ENCODE measurements at places on chromosomes 4 and X.

DNA sequence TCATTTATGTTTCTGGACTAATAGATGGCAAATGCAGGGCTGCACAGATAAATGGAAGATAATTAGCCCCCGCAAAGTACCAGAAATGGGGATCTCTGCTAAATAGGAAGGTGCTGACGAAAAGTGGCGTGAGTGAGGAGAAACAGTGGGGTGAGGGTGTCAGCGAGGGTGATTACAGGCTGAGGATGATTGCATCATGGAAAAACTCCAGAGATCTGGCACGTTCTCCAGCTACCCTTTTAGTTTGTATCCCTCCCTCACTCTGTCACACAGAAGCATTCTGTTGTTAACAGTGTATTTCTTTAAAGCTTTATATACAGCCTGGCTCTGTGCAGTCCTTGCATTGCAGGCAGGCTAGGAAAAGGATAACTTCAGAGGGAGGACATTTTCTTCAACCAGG is 309.6 kb upstream of the DDX53 start:
- no peak for DNase-seq

DNA sequence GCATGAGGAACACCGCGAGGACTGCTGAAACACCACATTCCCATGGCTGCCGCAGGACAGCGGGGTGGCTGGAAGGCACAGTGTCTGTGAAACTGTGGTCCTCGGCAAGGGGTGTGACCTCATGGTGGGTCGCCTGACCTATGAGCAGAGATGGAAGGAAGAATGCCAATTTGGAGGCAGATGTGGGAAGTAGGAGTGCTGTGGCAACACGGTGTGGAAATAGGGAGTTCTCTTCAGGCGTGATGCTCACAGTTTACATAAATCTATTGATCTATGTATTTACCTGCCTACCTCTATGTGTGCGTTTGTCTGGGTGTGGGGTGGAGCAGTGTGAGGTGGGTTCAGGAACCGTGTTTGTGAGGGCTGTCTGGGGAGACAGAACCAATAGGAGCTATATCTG is 62.3 kb upstream of the LSM6 start:
- DNase-seq: no peak

DNA sequence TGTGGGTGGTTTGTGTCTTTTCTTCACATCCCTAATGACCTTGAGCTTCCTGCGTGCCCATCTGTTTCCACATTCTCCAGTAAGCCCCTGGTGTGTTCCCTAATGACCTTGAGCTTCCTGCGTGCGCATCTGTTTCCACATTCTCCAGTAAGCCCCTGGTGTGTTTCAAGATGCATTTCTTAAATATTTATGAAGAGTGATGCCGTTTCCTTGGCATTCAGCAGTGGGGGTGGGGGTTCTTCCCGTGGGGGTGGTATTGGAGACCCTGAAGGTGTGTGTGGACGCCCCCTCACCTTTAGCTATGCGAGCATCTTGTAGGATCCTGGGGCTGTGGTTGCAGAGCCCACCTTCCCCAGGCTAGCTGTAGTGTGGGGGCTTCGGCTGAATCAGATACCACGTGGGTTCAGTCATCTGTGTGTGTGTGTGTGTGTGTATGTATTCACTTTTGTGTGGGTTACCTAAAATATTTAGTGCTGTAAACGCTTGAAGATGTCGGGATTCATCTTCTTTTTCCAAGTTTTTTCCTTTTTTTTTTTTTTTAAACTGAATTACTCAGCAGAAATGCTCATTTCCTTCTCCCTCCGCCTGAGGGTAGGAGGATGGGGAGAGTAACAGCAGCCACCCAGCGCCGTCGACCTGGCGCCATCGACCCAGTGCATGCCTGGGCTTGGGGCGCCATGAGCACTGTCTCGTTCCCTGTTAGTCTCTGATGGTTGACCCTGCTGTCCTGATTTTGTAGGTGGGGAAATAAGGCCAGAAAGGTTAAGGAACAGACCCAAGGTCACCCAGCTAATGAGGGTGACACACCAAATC is 9.9 kb downstream of the NSG1 start:
- no peak for DNase-seq

DNA sequence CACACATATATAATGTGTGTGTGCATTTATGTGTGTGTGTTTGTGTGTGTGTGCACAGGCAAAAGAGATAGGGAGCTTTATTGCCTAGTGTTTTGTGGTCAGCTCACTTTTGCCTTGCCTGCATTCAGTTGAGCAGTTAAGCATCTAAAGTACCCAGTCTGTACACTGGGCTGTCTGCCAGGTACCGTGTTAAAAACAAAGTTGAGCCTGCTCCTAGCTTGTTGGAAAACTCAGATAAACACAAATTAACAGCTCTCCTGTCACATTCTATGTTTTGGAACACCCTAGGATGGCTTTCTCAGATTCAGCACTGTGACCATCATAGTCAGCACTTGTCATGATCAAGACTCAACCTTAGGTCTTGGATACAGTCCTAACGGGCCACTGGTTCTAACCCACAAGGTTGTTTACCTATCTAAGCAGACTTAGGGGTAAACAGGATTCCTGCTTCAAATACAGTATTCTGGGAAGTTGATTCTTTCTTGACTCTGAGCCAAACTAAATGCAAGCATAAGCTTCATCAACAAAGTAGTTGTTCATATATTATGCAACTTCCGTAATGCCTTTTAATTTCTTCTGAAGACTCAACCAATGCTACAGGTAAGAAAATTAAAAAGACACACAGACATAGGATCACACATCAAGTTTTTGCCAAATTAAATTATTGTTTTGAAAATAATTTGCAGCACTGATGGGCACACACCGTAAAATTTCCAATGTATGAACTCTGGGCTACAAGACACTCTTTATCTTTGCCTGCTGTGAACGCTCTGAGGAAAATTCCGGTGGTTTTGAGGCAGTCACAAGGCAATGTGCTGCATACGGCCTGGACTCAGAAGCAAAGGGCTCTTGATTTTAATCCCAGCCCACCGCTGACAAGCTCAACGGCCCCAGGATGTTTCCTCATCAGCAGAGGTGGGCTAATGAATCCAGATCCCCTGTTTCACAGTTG is 11.3 kb upstream of the CD99 start:
- DNase-seq: no peak

DNA sequence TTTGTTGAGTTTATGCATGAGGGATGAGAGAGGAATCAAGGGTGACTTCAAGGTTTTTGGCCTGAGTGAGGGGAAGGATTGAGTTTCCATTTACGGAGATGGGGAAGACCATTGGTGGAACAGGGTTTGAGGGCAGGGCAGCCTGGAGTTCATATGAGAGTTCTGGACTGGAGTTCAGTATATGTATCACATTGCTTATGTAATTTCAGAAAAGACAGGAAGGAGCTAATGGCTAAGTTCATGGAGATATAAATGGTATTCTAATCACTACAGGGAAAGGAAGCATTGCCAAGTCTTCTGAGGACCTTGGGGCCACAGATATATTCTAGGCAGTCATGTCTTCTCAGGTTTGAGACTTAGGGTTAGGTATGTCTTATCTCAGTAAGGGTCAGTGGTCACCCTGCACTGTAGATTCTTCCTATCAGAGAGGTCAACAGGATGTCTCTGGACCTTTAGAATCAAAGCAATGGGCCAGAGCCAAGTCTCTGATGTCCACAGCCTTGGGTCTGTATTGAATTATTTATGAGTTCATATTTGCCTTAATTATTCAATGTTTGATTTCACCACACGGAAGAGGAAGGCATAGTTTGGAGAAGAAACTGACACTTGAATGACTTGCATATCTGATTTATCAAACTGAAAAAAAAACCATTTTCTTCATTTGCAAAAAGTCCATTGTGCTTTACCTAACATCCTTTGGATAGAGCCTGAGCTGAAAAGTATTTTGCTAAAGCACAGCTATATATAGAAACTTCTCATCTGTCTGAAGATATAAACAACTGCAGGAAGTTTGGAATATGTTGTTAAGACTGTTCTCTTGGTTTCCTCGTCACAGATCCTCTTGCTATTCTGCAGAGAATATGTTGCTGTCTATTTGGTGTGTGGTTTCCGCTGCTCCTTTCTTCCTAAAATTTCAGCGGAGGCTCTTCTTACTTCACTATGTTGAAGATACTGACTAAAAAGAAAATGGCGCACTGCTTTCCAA is 139.5 kb downstream of the PDGFRA start:
- no peak for DNase-seq

GRCh38 chr4:8079031-8079885 is 79.4 kb downstream of the ABLIM2 start:
- no peak for DNase-seq
